ENCODE measurements at places on chromosomes 2 and 18.

DNA sequence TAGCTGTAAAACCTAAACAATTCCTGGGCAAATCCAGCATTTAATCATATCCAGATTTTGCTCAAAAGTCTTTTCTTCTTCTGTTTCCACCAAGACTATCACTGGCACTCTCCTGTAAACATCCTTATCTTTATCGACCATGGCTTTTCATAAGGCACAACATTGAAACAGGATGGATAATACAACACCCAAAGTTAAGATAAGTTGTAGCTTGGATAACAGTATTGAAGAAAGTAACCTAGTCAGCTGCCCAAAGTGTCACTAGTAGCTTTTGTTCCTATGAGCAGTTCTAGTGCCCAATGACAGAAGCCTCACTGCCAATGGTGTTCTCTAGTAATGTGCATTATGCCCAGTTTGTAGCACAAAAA lies 22.3 kb downstream of the CCBE1 start:
- DNase-seq = no peak

DNA sequence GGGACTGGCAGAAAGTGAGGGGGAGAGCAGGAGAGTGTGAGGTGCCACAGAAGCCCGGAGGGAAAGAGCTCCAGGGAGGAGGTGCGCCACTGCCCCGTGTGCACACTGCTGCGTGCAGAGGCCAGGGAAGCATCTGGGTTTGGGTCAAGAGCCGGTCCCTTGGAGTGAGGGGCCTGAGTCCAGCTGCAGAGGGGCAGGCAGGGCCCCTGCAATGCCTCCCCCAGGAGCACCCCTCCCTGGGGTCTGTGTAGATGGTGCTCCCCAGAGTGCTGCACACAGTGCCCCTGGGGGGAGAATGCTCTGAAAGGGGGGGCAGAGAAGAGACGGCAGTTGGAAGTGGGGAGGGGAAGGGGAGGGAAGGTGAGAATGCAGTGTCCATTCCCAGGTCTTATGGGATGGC lies 3.7 kb upstream of the LIMS2 start:
- no peak for DNase-seq

- no peak for DNase-seq
Observed at GRCh38 chr2:31344447-31344846, 70.1 kb downstream of the XDH start.

GRCh38 chr18:62566818-62567217 lies 44.0 kb downstream of the ZCCHC2 start:
- no peak for DNase-seq

- no peak for DNase-seq
Observed at GRCh38 chr2:100071335-100072043, 70.9 kb downstream of the AFF3 start.

DNA sequence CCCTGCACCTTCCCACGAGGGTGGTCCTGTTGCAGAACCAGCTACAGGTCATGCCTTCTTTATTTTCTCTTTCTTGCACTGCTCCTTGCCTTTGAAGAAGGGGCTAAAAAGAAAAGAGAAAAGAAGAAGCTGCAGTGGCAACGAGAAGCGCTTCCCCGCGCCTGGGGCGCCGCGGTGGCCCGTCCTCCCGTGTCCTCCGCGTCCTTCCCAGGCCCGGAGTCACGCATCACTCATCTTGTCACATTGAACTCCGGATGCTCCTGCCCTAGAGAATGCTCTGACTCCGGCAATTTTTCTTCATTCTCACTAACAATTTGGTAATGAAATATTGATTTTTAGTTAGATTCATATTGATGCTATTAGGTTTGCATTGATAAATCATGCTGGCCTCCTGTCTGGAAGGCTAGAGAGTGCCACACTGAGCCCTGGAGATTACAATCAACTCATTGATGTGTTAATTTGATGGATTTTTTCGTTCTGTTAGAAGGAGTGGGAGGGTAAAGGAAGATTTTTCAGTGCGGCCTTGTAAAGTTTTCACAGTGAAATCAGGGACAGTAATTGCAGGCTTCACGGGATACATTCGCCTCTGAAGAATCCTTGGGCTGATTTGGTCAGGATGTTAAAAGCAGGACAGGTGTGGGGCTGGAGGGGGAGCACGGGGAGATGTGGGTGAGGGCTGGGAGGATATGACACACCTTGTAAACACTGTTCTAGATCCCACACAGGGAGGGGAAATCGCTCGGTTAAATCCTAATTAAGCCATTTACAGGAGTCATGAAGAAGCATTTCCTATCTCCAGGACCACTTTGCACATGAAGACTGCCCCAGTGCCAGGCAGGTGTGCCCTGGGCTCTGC lies 349.3 kb downstream of the ZNF516 start:
- DNase-seq = no peak

DNA sequence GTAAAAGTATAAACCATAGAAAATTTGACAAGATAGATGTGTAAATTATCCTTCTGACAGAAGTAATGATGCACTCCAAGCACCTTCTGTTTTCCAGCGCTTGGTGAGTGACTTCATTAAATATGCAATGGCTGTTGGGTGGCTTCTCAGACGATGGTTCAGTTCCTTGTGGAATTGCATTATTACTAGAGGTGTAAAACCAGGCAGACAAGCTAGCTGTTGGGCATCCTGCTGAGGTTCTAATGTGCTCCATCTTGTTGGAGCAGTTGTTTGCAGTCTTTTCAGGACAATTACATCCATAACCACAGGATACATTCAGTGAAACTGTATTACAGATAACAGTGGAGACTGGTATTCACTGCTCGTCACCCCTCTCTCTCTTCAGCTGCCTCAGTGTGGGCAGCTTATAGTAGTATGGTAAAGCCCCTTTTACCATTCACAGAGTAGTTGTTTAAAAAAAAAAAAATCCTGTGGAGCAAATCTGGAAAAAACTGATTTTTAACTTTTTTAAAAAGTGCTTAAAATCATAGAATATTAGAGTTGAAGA lies 143.5 kb downstream of the AGPS start:
- no peak for DNase-seq

- no peak for DNase-seq
Observed at GRCh38 chr18:42548493-42548892, 567.0 kb downstream of the RIT2 start.

GRCh38 chr2:86649119-86649947 lies 25.7 kb upstream of the RNF103 start:
- DNase-seq = no peak

DNA sequence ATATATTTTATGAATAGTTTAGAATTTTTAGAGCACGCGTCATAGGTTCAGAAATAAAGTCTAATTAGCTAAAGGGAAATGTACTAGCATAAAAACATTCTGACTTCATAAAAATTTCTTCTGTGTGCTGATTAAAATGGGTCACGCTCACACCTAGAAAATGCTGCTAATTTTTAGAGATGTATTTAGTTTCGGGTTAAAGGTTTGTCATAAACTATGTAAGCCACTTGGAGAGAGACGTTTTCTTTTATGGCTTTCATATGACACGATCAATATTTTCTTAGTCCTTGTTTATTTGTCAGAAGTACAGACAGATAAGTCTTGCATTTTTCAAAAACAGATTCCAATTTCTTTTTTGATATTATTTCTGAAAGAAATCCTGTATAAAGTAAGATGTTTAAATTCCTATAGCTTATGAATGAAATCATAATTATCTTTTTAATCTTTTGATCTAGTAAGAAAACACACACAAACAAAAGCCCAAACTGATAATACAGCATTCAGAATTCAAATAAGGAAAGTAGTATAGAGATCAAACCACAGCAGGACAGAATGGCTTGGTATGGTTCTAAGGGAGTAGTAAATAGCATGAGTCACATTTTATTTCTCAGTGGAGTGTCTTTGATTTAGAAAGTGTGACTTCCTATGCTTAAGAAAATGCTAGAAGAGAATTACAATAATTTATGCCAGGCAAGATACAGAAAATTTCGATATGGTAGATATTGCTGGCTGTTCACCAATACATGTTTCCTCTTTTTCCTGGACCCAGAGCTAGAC lies 236.6 kb downstream of the GPD2 start:
- DNase-seq = no peak

GRCh38 chr2:101199251-101199791 lies 48.1 kb upstream of the TBC1D8 start:
- DNase-seq = no peak

DNA sequence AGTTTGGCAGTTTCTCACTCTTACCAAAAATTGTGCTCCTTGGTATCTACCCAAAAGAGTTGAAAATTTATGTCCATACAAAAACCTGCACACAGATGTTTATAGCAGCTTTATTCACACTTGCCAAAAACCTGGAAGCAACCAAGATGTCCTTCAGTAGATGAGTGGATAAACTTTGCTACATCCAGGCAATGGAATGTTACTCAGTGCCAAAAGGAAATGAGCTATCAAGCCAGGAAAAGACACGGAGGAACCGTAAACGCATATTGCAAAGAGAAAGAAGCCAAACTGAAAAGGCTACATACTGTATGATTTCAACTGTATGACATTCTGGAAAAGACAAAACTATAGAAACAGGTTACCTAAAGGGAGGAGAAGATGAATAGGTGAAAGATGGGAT lies 36.1 kb downstream of the TMEM163 start:
- no peak for DNase-seq

GRCh38 chr18:8851659-8852058 lies 146.3 kb downstream of the MTCL1 start:
- no peak for DNase-seq

DNA sequence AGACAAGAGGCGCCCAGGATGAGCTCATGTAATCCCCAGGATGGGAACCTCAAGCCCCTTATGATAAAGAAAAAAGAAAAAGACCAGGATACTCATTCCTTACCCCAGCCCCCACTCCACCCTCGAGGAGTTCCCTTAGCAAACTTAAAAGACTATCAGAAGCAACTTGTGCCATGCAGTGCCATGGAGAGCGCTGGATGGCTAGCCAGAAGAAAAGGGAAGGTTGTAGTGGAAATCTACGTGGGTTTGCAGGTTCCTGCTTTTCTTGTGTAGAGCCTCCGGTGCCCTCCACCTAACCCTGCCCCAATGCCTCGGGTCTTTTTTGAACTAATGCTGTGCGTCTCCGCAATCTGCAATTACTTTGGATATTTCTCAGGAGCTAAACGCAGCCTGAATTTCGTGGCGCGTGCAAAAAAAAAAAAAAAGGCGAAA lies 16.2 kb upstream of the BCL11A start:
- no peak for DNase-seq
